ENCODE measurements at places on chromosomes 2 and 18.
A peak's percentile ranks its signal among the peaks of the same experiment; 100 is the strongest.

GRCh38 chr2:132721938-132722337 is 51.9 kb upstream of the LYPD1 start:
- DNase-seq = no peak

- DNase-seq = no peak
Measured at GRCh38 chr2:170101789-170102188, 76.2 kb upstream of the MYO3B start.

DNA sequence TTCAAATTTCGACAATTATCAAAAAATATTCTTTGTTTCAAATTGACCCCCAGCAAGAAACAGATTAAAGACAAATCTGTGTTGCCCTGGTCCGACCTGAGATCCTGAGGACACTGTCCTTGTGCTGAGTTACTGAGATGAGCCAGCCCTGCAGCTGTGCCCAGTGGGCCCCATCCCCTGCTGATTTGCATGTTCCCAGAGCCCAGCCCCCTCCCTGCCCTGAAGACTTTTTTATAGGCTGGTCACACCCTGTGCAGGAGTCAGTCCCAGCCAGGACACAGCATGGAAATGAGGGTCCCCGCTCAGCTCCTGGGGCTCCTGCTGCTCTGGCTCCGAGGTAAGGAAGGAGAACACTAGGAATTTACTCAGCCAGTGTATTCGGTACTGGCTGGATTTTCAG is 31.4 kb upstream of the ZNG1B start:
- no peak for DNase-seq

GRCh38 chr2:151716721-151717120 is 17.6 kb downstream of the NEB start:
- no peak for DNase-seq

- DNase-seq = no peak
Measured at GRCh38 chr18:75161256-75162028, 47.5 kb downstream of the PTGR3 start.

GRCh38 chr2:84725717-84726116 is 155.2 kb downstream of the TRABD2A start:
- DNase-seq = no peak

- no peak for DNase-seq
Measured at GRCh38 chr18:5620289-5620688, 76.5 kb upstream of the EPB41L3 start.

DNA sequence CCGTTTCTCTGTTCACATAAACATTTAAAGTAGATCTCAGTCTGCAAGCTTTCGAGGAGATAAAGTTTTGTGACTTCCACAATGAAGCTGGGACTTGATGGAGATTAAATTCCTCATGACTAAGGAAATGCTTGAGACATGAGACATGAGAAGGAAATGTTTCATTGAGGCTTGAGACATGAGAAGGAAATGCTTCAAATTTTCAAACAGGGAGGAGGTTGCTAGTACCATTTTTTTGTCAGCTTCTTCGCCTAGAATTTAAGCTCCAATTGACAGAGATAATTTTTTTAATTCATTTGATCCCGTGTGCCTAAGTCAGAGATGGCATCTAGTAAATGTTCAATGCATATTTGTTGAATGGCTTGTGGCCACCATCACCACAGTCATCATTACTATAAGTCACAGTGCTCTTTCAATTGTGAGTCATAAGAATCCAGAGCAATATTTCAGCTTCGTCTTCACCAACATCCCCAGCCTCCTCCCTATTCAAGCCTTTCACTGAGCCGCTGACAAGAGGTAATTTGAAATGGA is 543 bp upstream of the MARCHF4 start:
- DNase-seq = no peak

DNA sequence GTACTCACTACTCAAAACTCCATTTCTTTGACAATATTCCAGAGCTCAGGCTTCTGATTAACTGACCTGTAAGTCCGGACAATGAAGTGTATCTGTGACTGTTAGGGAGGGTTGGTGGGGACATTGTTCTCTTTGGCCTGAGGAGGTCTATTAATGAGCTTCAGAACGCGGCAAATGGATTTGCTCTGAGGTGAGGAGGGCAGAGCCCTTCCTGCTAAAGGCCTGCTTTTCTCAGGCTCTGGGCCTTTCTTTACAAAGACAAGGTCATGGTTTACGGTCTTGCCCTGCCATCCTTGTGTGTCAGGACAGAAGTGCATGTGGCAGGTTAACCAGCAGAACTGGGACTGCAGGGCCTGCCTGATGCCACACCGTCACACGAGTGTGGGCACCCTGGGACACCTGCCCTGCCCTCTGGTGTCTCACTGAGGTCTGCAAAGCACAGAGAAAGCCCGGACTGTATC is 7.2 kb downstream of the ALKAL2 start:
- no peak for DNase-seq

DNA sequence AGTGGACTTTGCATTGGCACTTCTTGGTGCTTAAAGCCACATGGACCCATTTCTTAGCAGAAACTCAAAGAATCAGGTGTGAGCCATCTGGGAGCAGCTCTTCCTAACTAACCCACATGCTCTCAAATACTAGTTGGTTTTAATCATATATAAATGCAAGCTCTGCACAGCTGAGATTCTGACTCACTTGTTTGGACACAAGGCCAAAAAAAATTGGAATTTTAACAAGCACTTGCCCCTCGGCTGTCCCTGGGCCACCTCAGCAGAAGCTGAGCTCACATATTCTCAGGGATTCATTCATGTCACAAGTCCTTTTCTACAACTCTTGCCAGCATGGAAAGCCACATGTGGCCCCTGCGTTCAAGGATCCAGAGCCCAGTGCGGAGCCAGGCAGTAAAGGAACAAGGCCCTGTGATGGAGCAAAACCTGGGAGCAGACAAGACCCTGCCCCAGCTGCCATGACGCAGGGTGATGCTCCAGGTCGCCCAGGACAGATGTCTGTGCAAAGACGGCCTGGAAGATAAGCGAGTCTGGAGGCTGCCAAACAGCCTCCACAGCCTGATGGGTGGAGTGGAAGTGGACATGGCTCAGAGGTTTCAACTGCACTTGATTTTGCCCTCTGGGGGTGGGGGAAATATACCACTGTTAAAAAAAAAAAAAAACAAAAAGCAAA is 266.5 kb downstream of the EIPR1 start:
- DNase-seq = no peak

- no peak for DNase-seq
Measured at GRCh38 chr2:58834404-58834803, 593.3 kb upstream of the FANCL start.

DNA sequence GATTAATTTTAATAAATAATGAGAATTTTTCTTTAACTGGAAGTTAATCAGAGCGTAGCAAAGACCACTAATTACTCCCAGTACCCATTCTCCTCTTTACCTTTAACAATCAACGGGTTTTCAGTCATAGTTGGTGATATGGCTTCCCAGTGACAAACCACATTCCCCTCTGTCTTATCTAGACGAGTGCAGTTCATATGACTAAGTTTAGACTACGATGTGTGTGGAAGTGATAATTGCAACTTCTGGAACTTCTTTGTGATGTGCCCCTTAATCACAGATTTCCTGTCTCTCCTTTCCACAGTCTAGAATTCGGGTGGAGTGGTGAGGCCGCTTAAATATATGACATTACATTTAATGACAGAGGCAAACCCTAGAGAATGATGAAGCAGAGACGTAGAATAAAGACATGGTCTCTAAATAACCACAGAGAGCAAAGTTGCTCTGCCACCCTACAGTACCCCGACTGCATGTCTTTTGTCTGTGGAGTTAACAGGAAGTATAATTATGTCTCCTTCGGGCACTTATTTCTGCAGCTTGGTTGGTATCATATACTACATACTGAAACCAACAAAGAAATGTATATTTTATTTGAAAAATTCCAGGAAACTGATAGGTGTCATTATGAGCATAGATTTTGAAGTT is 693.3 kb upstream of the CDH7 start:
- no peak for DNase-seq

DNA sequence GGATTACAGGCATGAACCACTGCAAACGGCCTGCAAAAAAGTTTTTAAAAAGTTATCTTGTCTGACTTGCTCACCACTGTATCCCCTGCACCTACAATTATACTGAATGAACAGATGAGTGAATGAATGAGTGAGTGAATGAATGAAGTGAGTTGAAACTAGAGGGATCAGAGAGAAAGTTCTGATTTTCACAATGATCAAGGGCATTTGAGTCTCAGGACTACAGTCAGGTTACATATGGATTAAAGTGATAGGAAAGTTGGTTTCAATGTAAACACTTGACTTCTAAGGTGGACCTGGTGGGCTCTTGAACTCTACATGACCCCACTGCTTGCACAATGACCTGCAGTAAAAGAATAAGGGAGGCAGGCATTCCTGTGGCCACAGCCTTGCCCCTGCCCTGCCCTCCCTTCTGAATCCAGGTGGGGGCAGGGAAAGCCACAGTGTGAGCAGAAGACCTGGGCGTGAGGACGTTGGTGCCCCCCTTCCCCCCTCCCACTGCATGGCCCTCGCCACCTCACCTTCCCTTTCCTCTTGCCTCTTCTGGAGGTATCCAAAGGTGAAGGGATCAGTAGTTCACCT is 10.7 kb downstream of the C2orf80 start:
- DNase-seq = no peak

- no peak for DNase-seq
Measured at GRCh38 chr2:235086481-235087184, 134.8 kb downstream of the SH3BP4 start.

- DNase-seq = peak; percentile 20
Measured at GRCh38 chr2:181123798-181124231, 143.4 kb downstream of the UBE2E3 start.

DNA sequence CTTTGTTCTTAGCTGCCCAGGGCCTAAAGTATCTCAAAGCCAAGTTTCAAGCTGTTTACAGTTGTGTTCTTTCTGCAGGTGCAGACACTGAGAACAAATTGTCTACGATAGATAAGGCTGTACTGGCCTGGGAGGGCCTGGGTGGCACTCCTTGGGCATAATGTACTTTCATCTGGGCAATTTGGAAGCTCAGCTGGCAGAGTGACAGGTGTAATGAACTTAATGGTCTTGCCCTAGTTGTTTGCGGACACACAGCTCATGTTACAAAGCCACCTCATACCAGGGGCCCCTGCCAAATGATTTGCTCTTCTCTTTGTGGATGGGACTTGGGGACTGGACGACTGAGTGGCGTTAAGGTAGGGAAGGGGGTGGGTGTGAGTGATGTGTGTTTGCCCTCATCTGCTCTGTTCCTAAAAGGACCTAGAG is 4.3 kb downstream of the LDLRAD4 start:
- no peak for DNase-seq

DNA sequence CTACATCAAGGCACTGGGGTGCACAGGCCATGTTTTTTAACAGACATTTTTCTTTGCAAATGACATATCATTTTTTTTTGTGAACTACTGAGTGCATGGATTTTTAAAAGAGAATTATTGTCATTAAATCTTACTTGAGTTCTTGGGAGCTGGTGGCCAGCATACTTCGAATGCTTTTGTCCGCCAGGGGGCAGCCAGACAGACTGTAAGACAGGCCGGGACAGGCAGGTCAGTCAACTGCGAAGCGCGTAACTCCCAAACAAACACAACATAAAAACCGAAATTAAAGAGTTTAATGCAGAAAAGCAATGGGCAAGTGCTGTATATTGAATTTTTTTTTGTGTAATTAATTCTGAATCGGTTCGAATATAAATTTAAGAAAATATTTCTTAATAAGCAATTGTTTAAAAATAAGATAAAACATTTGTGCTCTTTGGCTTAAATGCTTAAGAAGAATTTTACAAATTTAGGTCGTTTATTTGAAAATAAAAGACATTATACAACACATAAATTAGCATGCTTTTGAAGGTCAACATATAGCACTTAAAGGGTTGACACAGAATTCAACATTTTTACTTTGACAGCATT is 142.2 kb upstream of the PXDN start:
- peak; percentile 8 for DNase-seq

- DNase-seq = no peak
Measured at GRCh38 chr2:160397530-160397865, 96.1 kb downstream of the RBMS1 start.

DNA sequence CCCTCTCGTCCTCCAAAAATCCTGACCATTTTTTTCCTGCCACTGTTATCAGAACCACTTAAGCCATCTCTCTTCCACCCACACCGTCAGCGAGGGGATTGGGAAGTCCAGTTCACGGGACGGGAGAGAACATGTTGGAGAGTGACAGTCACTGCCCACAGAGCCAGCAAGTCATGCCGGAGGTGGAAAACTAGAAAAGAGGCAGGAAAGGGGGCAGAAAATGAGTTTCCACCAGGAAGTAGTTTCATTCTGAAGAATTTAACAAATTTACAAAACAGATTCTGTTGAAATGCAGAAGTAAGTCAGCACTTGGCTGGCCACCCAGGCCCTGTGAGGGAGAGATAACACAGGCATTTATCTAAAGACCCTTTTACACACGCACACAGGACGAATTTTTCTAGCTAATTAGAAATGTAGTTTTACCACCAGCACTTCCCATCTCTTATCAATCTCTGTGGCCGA is 431.3 kb downstream of the TSN start:
- no peak for DNase-seq

DNA sequence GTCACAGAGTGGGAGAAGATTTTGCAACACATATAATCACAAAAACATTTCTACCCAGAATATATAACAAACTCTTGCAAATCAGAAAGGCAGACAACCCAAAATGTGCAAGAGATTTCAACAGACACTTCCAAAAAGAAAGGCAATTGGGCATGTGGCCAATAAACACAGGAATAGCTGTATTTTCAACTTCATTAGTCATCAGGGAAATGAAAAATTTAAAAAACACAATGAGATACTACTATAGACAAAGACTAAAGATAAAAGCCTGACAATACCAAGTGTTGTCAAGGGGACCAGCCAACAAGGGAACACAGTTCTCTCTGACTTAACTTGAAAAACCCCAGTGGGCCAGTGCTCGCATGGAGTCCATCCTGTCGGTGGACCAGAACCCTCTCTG is 40.5 kb downstream of the MTHFD2 start:
- DNase-seq = no peak

- no peak for DNase-seq
Measured at GRCh38 chr18:6478121-6478520, 63.4 kb upstream of the L3MBTL4 start.

GRCh38 chr18:50080932-50081560 is 113.9 kb downstream of the MYO5B start:
- no peak for DNase-seq

- no peak for DNase-seq
Measured at GRCh38 chr18:23311351-23312121, 141.6 kb upstream of the RIOK3 start.

GRCh38 chr2:15818318-15818753 is 122.0 kb upstream of the MYCN start:
- DNase-seq = no peak

GRCh38 chr2:203811491-203812221 is 55.9 kb upstream of the CTLA4 start:
- peak; percentile 75 for DNase-seq

DNA sequence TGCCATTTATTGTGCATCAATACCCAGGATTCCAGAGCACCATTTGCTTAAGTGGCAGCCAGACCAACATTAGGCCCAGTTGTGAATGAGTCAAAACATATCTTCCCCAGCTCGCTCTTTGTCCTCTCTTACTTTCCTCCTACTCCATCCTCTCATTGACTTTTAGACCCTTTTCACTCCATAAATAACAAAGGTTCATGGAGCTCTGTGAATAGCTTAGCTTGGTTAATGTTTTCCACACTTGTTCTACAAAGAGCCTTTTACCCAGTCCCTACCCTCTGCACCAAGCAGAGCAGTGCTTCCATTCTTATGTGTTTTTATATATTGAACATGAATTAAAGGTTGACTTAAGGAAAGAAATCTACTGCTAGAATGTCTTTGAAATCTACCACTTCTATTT is 625.8 kb upstream of the FANCL start:
- no peak for DNase-seq

GRCh38 chr2:236934166-236934565 is 151.5 kb upstream of the COPS8 start:
- no peak for DNase-seq

All from stimulated activated CD8-positive, alpha-beta memory T cell treated with anti-CD3 and anti-CD28 coated beads, Interleukin-15, amount 100 ng/mL, for 48 hours (primary cell).